NCI-H187 (cell line): ENCODE measurements at places on chromosomes 2 and 18.

- DNase-seq, result no peak
Observed at GRCh38 chr2:100814043-100814442, 5.9 kb upstream of the NPAS2 start.

DNA sequence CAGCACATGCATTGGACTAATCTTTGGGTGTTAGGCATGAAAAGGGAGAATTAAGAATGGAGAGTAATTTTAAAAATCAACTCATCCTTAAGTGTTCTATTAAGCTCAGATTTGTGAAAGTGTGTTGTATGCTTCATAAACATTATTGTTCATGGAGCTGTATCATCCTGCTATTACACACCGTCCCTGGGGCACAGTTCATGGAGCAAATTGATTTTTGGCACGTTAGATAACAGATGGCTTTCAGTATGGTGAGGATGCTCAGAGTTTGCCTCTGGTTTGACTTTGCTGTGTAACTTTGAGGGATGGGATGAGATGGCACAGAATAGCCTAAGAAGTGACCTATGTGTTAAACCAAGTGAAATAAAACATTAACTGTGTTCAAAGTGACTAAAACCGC lies 97.1 kb downstream of the MGAT5 start:
- no peak for DNase-seq

DNA sequence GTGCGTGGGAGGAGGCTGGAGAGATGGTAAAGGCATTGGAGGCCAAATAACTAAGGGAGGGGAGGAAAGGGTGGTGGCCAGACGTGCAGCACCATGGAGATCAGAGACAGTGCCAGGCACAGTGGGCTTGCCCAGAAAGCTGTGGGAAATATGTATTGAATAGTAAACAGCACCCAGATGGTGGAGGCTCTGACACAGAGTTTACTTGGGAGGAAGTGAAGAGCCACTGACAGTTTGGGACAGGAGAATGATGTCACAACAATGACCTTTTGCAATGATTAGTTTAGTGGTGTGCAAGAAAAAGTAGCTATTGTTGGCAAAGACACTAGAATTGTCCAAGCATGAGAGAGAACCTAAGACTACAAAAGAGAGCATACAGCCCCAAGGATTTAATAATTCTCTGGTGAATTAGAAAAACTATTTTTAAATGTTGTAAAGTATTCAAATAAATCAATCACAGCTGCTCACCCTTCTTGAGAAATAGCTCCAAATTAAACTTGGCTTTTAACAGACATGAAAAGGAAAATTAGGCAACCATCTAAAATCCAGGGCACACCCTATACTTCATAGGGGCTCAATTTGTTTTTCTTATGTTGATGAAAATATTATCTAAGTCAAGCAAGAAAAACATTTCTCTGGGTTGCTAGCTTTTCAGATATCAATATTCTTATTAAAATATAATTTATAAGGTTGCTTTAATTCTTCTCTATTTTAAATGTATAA lies 458.7 kb upstream of the HNRNPA3 start:
- no peak for DNase-seq

DNA sequence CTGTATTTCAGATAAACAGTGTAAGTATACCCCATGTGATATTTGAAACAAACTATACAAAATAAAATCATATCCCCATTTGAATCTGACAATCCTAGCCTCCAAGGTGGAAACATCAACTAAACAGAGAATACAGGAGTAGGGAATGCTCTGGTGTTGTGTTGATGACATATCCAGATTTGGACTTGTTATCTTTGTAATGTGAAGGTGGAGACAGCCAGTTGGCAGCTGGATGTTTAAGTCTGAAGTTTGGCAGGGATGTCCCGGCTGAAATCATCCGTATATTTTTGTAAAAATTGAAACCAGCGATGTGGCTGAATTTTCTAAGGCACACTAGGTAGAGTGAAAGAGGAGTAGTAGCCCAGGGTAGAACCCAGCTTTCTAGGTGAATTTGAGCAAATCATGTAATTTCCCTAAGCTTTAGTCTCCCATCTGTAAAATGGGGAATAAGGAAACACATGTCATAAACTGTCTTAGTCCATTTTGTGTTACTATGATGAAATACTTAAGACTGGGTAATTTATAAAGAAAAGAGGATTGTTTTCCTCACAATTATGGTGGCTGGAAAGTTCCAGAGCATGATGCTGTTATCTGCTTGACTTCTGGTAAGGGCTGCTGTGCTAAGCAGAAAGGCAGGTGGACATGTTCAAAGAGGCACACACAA lies 246.6 kb upstream of the APCDD1 start:
- DNase-seq, result no peak

- no peak for DNase-seq
Observed at GRCh38 chr2:224638301-224638823, 53.2 kb upstream of the CUL3 start.

DNA sequence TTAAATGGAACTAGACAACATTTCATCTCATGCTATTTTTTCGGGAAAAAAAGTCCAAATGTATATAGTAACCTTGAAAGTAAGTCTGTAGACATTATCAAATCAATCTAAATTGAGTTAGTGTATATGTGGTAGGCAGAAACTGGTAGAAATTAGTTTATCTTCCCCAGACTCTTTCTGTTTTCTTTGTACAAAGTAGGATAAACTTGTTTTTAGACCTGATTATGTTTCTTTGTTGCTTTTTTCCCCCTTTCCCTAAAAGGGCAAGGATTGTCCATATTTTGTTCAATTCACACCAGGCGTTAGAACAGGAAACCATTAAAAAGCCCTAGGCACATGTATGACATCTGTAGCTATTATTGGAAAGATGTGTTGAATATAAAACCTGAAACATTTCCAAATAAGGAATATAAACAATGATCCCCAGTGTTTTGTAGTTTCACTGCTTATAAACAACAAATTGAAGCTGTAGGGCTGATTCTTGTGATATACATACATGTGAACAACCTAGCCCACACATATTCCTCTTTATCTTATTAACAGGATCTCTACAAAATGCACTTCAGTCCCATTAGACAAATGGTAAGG lies 528.3 kb downstream of the PARD3B start:
- DNase-seq, result no peak

- no peak for DNase-seq
Observed at GRCh38 chr2:38621018-38621417, 18.3 kb upstream of the HNRNPLL start.

- DNase-seq, result no peak
Observed at GRCh38 chr2:14826518-14826917, 194.0 kb downstream of the LRATD1 start.

DNA sequence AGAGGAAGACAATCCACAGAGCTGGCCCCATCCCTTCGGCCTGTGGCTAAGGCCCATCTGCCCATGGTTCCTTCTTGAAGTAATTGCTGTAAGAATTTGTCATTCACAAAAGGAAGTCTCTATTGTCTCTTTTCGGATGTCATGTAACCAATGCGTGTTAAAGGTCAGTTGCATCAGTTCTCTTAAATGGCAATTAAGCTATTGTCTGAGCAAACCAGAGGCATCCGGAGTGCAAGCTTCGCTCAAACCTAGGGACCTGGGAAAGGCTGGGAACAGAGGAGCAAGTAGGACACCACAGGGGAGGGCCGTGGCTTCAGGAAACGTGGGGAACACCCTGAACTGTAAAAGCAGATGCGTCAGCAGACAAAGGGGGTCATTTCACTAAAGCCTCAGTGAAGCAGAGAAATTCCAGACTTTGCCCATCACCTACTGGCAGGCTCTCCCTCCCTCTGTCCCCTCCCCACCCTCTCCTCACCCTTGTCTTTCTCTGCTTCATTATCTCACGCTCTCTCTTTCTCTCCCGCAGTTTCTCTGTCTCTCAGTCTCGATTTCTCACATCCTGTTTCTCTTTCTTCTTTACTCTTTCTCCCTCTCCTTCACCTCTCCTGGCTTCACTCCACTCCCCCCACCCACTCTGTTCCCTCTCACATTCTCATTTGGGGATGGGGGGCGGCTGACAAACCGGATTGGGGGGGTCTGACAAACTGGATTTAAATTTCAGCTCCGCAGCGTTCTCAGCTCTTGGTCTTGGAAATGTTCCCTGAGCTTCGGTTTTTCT lies 204.6 kb upstream of the TNP1 start:
- no peak for DNase-seq

GRCh38 chr18:76442413-76443171 lies 52.5 kb downstream of the ZNF516 start:
- no peak for DNase-seq

DNA sequence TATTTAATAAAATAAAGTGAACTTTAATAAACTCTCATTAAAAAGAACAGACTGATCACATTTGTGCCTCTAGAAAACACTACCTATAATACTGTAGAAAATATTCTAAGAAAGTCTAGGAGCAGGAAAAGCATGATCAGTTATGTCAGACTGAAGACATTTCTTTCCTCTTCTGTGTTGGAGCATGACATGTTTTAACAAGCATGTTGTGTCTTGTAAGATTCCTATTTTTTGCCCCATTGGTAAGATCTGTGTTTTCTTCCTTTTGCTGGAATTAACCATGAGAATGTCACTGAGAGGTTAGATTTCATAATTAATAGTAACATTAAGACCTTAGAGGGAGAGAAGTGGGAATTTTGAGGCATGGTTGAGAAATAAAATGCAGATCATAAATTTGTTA lies 27.7 kb downstream of the LAMA3 start:
- no peak for DNase-seq

GRCh38 chr2:55965966-55966365 lies 42.4 kb upstream of the EFEMP1 start:
- no peak for DNase-seq

DNA sequence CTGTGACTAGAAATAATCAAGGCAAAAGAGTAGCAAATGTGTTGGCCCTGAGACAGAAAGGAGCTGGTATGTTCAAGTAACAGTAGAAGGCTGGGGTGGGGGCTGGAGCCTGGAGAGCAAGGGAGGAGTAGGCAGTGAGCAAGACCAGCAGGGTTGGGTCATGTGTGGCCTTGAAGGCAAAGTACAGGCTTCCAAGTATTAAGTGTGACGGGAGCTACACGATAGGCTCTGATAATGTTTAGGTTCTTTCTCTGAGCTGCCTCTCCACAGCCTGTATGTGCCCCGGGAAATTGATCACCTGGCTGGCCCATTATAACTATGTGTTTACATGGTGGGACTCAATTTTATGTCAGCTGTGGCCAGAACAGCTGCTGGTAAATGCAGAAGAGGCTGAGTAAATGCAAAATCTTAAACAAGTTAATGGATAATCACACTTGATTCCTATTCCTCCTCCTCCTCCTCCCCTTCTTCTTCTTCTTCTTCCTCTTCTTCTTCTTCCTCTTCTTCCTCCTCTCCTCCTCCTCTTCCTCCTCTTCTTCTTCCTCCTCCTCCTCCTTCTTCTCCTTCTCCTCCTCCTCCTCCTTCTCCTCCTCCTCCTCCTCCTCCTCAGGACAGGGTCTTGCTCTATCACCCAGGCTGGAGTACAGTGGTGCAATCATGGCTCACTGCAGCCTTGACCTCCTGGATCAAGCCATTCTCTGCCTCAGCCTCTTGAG lies 9.3 kb downstream of the IL1F10 start:
- DNase-seq, result no peak

- DNase-seq, result no peak
Observed at GRCh38 chr2:176085861-176086771, 2.4 kb upstream of the EVX2 start.
